ENCODE measurements at places on chromosomes 2 and 18.

DNA sequence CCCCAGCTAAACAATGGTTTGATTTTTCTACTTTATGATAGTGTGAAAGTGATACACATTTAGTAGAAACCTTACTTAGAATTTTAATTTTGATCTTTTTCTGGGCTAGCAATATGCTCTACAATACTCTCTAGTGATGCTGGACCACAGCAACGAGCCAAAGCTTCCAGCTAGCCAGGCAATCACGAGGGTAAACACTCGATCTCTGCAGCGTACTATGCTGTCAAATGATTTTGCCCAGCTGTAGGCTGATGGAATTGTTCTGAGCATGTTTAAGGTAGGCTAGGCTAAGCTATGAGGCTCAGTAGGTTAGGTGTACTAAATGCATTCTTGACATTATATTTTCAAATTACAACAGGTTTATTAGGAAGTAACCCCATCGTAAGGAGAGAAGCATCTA is 207.5 kb downstream of the LRRTM4 start:
- DNase-seq = no peak

- DNase-seq = no peak
Measured at GRCh38 chr18:10317864-10318690, 136.4 kb upstream of the APCDD1 start.

- DNase-seq = no peak
Measured at GRCh38 chr2:8264981-8265380, 416.9 kb upstream of the ID2 start.

- no peak for DNase-seq
Measured at GRCh38 chr2:240814946-240815760, 4.9 kb downstream of the KIF1A start.

DNA sequence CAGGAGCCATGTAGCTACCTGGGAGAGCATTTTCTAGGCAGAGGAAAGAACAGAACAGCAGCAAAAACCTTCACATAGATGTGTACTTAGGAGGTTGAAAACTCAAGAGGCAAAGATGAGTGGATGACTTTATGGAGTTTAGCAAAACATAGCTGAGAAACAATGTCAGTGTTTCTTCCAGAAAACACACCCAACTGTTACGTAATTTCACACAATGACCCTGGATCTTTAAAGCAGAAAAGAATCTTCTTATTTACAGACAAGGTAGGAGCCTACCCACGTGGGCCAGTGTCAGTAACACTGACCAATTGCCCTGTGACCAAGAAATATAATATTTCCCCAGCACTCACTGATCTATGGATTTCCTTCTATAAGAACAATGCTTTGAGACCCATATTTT is 254.6 kb downstream of the CDH20 start:
- no peak for DNase-seq

- no peak for DNase-seq
Measured at GRCh38 chr2:160255408-160255807, 55.3 kb upstream of the ITGB6 start.

GRCh38 chr18:66495844-66496243 is 108.0 kb downstream of the CDH19 start:
- DNase-seq = peak; percentile 64

DNA sequence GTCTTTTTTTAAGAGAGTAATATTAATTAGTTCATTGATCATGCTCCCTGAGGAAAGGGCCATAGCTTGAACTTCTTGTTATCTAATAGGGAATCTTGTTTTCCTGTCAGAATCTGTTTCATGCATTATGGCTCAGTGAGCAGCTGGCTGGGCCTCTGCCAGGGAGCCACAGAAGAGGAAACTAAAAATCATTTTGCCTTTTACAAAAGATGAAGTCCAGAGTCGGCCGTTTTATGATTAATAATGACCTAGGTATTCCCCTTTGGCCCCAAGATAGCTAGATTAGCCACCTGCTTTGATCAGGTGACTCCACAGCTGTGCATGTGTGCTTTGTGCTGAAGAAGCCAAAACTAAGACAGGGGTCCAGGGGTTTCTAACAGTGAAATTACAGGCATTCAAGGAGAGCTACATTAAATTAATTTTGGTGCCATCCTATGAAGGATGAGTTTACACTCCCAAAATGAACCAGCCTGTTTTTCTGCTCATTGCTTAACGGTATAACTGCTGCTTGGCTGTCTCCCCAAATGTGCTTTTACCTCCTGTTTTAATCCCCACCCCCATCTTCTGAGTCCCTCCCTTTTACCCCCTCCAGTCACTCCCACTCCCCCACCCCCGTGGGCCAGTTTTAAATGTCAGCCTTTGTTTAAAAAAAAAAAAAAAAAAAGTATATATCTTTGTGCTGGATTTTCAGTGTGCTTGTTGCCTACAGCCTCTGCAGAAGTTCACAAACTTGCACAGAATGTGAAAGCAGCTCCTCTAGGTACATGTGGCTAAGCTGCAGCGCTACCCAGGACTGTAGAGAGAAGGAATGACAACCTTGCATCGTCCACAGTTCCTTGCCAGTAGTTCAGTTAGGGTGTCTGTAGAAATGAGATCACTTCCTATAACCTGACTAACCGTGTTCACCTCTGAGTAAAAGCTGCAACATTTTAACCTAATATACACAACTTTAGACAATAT is 93.1 kb downstream of the CABLES1 start:
- peak; percentile 25 for DNase-seq

- no peak for DNase-seq
Measured at GRCh38 chr2:55995211-55995610, 71.6 kb upstream of the EFEMP1 start.

DNA sequence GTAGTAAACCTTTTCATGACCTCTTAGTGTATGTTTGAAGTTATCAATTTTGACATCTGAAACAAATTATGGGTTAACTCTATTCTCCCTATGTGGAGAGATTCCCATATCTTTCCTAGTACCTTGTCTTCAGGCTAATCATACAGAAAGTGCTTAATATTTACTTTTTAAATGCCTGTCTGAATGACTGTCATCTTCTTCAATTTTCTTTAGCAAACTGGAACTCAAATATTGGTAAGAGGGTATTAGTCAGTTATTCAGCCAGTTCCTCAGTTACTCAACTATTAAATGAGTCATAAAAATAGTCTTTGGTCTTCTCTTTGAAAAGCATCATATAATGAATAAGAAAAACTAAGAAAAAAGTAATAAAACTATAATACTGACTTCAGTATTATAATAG is 1038.0 kb upstream of the PIK3C3 start:
- no peak for DNase-seq

GRCh38 chr18:3620146-3621119 is 170.5 kb downstream of the TGIF1 start:
- no peak for DNase-seq

DNA sequence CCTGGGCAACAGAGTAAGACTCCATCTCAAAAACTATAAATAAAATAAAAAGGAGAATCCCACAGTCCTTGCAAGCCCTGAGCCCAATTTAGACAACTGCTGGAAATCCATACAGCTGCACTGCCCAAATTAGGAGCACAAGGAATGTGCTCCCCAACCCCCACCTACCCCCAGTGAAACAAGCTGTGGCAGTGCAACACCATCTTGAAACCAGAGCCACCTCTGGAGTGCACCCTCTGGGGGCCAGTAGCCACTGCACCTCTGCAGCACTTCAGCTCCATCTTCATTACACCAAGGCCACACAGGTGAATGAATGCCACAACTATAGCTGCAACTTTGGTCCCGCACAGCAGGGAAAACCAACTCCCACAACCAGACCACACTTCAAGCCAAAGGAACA is 37.3 kb downstream of the USP34 start:
- DNase-seq = no peak

GRCh38 chr2:176364273-176364977 is 95.2 kb downstream of the MTX2 start:
- no peak for DNase-seq

- DNase-seq = peak; percentile 86
Measured at GRCh38 chr18:55321265-55322177, 266.5 kb downstream of the TCF4 start.

All from hematopoietic multipotent progenitor cell treated with erythropoietin and hydrocortisone succinate and interleukin-3 and kit ligand, for 6 days (in vitro differentiated cells).